ENCODE measurements at places on chromosomes 11 and 22.
A peak's percentile ranks its signal among the peaks of the same experiment; 100 is the strongest.

GRCh38 chr22:42807185-42807584 is 49.9 kb downstream of the ARFGAP3 start:
- no peak for DNase-seq

- no peak for DNase-seq
These were observed 72.8 kb upstream of the DDI1 start for GRCh38 chr11:103963648-103964047.

DNA sequence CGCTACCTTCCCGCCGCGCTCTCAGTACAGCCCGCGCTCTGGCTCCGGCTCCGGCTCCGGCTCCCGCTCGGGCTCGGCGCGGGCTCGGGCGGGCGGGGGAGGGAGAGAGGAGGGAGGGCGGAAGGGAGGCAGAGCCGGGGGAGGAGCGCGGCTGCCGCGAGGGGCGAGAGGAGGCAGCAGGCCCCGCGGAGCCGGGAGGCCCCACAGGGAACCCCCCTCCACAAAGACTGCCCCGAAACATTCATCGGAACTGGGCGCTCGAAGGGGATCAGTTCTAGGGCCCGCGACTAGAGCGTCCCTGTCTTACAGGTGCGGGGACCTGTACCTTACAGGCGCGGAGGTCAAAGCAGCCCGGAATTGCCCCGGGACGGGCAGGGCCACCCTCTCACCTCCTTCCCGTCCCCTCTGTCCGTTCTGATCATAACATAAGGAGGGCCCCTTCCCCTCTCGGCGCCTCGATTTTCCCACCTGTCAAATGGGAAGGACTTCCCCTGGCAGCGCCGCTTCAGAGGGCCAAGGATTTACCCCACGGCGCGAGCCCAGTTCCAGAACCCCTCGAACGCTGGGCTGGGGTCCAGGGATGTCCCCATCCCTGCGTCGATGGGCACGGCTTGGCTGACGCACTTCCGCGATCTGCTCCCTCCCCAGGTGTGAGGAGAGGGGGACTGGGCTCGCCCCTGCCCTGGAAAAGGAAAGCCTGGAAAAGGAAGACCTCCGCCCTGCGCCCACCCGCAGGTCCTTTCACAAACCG is at the start of gene SHISA8:
SHISA8 (minus strand) TSS at position 40 of the 751 bp plus-strand sequence. CDS start 407 bp downstream, outside the sequence.
- DNase-seq = peak; percentile 45

DNA sequence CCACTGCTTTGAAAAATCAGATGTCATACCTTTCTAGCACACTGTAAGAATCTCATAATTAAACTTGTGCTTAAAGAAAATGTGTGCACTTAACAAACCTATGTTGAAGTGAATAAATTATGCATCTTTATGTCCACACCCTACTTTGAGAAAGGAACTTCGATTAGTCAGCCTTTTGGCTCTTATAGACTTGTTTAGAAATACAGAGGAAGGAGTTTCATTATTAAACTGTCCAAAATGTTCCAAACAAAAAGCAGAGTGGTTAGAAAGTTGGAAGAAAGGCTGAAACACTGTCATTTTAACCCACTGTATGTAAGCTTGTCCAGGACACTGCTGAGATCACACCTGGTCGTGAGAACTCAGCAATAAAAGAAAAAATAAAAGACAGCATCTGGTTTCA is 863.2 kb upstream of the CHORDC1 start:
- DNase-seq = no peak

GRCh38 chr22:30979932-30980331 is 10.9 kb downstream of the TUG1 start:
- no peak for DNase-seq

DNA sequence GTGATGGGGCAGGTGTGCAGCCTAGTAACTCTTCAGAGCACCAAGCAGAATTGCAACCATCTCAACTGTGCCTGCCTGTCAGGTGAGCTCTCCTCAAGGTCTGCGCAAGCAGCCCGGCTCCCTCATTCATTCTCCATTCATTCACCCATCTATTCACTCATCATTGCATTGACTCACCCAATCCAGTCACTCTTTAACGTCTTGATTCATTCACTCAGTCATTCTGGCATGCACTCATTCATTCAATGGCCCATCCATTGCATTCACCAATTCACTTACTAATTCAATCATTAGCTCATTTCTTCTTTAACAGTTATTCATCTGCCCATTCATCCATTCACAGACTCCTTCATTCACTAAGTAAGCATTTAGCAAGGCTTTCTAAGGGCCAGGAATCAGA is 111.8 kb downstream of the PDE2A start:
- DNase-seq = no peak

DNA sequence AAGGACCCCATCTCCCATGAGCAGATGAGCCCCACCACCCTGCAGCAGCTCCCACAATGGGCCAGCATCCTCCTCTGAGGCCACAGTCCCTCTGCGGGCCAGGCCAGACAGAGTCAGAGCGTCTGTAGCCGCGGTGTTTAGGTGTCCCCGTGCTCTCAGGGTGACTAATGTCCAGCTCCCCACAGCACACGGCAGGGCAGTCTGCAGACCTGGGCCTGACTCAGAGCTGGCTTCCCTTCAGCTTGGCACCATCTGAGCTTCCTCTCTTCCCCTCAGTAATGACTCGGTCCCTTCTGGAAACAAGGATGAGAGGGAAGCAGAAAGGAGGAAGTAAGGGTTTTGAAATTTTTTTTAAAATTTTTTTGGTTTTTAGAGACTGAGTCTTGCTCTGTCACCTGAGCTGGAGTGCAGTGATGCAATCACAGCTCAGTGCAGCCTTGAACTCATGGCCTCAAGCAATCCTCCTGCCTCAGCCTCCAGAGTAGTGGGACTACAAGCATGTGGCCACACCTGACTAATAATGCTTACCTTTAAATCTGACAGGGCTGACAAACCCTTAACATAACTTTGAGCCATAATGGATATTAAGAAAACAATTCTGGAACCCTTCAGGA is 28.5 kb downstream of the LRRC74B start:
- DNase-seq = no peak

DNA sequence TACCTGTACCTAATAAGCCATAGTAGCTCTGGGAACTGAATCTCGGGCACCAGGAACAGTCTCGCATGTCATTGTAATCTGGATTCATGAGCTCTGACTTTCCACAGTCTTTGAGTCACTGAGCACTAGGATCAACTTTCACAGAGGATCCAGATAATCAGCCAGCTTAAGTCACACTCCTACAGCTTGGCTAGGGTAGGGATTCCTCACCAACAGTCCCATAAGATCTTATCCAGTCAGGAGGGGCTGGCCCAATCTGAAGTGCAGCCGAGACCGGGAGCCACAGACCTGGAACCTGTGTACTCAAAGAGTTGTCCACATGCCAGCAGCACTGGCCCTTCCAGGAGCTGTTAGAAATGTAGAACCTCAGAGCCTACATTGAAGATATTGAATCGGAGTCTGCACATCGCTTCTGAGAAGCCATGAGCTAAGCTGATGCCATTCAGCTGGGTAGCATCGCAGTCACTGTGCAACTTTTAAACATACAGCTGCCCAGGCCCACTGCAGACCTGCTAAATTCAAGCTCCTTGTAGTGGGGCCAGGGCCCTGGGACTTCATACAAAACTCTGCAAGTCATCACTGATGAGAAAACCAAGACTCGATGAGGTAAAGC is 538.8 kb upstream of the B3GAT1 start:
- no peak for DNase-seq

DNA sequence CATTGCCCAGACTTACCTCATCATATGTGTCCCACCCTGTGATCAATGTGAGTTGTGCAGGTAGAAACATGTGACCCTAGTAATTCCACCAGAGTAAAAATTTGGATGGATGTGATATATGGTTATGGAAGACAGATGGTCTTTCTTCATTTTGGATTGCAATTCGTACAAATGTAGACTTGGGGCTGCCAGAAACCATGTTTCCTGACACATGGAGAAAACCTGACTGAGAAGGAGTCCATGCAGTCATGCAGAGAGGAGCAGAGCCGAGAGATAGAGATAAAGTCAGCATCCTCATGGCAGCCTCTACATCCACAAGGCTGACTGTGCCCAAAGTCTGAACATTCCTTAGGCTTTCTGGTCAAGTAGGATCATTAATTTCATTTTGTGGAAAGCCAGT is 678.1 kb upstream of the KIRREL3 start:
- DNase-seq = no peak

DNA sequence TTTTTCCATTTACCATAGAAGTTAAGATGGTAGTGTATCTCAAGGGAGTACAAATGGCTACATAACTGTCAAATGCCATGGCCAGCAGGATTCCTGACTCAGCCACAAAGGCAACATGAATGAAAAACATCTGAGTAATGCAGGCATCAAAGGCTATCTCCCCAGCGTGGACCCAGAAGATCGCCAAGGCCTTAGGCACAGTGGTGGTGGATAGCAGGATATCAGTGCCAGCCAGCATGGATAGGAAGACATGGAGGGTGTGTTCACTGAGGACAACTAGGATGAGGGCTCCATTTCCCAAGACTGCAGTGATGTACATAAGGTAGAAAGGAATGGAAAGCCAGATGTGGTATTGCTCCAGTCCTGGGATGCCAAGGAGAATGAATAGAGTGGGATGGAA is 18.0 kb downstream of the OR52B2 start:
- no peak for DNase-seq

- DNase-seq = no peak
These were observed 9.9 kb downstream of the SLC43A3 start for GRCh38 chr11:57417056-57417455.

DNA sequence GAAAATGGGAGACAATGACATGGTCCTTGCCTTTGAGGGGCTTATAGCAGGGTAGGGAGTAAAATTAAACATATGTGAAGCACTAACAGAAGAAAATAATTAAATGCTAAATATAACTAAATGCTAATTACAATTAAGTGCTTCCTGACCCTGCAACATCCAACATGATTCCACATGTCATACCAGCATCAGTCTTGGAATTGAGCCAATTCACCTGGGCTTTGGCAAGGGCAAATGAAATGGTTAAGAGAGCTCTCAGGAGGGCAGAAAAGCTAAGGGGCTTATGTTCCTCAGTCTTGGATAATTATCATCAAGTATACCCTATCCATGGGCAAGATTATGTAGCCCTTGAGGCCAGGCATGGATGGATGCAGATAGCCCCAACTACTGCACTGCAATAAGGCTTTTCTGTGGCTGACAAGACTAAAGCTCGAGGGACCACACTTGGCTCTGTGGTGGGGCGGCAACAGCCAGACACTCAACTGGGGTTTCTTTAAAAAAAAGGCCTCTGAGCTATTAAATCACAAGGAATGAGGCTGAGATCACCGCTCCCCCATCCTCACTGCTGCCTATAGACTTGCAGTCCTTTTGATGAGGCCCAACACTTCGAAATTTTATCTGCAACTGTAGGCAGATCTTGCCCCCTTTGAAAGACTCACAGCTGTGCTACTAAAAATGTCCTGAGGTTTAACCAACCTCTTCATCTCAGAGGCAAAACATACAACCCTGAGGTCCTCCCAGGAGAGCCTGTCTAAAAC is 39.0 kb downstream of the IL18BP start:
- no peak for DNase-seq

DNA sequence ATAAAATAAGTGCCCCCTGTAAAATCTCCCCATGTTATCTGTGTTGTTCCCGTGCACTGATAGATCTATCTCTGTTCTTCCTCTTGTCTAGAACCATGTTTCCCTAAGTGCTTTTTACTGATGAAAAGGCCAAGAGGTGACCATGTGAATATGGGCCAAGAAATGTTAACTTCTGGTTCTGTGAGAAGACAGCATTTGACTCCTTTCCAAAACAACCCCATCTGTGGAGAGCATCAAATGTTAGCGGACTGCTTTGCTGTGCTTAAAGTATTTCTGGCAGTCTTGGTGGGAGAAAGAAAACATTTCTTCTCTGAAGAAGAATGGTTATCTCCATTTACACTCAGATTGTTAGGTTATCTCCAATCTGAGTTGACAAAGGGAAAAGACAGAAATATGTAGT is 58.6 kb upstream of the GUCY1A2 start:
- no peak for DNase-seq

DNA sequence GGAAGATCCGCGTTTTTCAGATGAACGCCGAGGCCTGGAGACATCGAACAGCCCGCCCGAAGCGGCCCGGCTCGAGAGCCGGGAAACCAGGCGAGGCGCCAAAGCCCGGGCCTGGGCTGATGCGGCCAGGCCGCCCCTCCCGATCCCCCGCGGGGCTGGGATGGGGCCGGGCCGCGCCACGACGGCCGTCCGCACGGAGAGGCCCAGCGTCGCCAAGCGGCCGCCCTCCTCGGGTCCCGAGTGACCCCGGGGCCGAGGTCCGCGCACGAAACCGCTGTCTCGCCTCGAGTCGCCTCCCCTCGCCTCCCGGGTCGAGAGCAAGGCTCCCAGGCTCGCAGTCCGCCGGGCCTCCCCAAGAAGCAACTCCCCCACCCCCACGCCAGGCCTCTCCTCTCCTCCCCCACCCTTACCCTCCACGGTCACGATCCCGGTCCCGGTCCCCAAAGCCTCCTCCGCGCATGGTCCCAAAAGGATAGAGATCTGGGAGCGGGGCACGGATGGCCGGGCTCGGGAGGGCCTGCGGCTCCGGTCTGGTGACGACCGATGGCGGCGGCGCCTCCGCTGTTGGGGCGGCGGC is 482 bp downstream of the DDX17 start:
- peak; percentile 32 for DNase-seq

GRCh38 chr11:16252373-16252772 is 104.0 kb downstream of the SOX6 start:
- no peak for DNase-seq

DNA sequence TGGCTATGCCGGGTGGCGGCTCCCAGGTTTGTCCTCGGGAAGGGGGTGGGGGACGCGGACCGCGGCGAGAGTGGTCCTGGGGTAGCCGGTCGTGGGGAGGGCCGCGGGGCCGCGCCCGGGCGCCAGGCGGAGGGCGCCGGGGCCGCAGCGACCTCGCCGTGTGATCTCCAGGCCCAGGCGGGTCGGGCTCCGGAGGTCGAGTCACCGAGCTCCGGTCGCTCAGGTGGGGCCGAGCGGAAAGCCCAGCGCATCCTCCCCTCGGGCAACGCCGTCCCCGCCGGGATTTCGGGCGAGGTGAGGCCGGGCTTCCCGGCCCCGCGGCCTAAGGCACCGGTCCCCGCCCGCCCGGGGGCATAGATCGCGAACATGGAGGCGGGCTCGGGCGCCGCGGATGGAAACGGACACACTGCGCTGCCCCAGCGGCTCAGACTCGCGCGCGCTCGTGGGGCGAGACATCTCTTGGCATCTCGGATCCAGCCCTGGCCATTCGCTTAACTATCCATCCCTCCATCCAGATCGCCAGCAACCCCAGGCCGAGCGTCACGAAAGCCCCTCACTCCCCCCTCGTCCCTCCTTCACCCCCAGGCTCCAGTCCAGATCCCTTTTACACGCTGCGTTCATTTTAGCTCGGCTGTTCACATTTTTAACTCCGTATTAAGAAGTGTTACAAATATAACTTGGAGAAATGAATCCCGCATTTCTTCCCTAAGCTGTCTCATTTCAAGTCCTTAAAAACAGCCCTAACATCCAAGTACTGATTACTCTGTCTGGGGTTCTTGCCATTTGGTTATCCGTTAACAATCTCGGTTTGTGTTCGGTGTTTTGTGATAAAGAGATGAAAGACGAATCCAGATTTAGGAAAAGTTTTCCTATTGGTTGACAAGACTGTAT is 460 bp downstream of the ZC3H12C start:
- no peak for DNase-seq
